Renal cortical epithelial cell (primary cell): ENCODE measurements at places on chromosomes 6 and 20. TPM values are rescaled to one million over a fixed set of nuclear protein-coding genes. Genes with fewer than 3 reads are reported as not detected.

The HLA-DPA1 gene
- total RNA-seq: 7.0 and 9.7 TPM in 2 replicates

DNA sequence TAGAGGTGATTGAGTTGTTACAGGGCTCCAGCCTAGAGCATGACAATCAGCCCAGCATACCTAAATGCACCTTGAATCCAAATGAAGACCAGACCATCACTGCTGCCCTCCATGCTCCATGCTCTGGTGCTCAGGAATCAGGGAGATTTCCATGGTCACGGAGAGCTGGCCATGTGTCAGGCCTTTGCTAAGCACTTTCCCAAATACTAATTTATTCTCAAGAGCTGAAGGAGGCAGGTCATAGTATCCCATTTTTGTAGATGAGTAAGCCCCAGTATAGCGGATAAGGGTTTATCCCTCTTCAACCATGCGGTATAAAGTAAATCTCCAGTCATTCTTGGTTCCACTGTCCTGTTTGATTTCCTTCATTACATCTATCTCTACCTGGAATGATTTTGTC lies 240.8 kb downstream of the TFAP2A start:
- DNase-seq: peak; percentile 11

DNA sequence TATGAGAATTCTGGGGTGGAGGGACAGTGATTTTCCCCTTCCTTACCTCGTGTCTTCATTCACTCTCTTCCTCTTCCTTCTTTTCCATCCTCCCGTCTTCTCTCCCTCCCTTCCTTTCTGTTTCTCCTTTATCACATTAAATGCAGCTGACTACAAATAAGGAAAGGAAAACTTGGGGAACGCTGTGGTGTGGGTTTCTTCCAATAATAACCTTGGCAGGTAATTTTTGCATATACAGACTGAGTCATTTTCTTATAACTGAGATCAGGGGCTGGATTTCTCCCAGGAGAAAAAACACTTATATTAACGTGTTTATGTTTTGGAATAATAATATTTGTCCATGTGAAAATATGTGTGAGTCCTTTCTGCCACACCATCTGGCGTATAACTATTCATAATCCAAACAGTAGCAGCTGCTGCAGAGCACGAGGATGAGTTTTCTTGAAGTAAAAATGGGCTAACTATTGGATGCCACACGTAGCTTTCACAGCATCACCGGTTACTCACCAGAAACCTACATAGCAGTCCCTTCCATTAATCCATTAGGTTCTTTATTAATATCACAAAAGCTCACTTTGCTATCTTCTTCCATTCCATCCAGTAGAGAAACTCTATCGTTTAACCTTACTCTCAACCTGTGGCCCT lies 139.2 kb upstream of the SASH1 start:
- DNase-seq: no peak

The PNPLA1 gene
- total RNA-seq: not detected in 2 replicates

DNA sequence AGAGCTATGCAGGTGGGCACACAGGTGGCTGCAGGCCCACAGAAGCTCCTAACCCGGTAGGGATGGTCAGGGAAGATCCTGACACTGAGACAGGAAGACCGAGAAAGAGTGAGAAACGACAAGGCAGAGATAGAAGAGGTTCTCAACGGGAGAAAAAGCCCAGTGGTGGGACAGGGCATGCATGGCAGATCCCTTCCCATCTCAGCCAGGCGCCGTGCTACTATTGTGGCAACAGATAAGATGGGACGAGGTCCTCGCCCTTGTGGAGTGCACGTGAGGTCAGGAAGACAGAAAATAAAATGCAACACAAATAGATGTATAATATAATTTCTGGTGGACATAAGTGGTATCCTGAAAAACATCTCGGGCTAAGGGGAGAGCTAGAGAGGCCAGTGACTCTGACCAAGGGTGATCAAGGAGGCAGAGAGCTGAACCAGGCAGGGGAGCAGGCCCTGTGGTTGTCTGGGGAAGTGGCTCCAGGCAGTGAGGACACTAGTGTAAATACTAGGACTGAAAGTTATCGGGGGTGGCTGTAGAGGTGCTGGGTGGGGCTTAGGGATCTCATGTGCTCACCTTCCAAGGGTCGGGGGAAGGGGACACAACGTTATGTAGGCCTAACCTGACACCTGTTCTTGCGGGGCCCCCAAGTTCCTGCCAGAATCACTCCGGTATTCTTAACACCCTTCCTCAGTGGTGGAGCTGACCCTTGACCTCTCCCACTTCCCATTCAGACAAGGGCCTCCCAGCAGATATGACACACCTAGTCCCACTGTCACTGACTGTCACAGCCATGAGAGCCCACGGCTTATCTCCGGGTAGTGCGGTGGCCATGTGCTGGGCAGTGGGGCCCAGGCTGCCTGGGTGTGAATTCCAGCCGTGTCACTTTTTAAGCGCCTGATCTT lies 1.0 kb downstream of the SRXN1 start:
- DNase-seq: no peak
